Liver (tissue), 10 donors: ENCODE measurements at places on chromosomes 5 and 9. TPM values are rescaled to one million over a fixed set of nuclear protein-coding genes. Genes with fewer than 3 reads are reported as not detected.

- no peak overlapping the region for H3K27ac ChIP-seq
- peaks cover 37% of the 10 kb centered on the region for H3K27me3 ChIP-seq
- no peak for DNase-seq
- H3K36me3 ChIP-seq, result no peaks in the 10 kb centered on the region
These were observed 1.4 kb downstream of the BARX1 start for GRCh38 chr9:93953496-93954433.

NELFB gene
- total RNA-seq, result 19.7 TPM

DNA sequence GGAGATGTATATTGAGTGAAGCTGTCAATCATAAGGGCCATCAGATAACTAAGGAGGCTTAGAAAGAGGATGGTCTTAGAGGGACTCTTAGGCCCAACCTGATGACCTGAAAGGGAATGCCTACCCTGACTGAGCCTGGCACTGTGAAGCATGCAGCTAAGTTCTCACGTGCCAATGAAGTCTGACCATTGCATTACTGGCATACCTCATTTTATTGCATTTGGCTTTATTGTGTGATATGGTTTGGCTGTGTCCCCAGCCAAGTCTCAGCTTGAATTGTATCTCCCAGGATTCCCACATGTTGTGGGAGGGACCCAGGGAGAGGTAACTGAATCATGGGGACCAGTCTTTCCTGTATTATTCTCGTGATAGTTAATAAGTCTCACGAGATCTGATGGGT, 421.6 kb upstream of the SGCD start:
- no peaks in the 10 kb centered on the region for H3K27me3 ChIP-seq
- no peak for DNase-seq
- H3K4me1 ChIP-seq, result no peaks in the 10 kb centered on the region
- H3K36me3 ChIP-seq, result no peaks in the 10 kb centered on the region

DNA sequence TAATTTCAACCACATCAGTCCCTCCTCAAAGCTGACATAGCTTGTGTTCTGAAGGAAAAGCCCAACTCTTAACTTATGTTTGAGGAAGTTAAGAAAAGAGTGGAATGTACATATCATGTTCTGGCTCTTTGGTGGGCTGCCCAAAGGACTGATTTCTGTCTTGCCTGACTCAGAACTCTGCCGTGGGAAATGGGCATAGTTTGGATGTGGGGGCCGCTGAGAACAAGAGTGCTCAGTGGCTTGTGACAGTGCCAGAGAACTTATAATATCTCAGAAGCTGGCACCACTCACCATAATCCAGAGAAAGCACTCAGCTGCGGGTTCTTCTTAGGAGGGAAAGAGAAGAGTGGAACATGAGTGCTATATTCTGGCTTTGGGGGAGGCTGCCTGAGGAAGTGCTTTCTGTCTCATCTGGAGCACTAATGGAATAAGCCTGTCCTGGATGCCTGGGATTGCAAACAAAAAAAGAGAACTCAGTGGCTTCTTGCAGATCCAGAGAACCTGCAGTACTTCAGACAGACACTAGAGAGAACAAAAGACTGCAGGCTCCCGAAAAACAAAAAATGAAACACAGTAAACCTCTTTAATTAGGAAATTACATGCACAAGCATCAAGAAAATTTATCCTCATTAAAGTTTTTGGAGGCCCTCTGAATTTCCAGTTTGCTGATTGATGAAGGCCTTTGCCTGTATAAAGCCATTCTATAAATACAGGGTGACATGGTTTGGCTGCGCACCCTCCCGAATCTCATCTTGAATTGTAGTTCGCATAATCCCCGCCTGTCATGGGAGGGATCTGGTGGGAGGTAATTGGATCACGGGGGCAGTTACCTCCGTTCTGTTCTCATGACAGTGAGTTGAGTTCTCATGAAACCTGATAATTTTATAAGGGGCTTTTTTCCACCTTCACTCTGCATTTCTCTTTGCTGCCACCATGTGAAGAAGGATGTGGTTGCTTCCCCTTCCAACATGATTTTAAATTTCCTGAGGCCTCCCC, 207.0 kb downstream of the DMAC1 start:
- DNase-seq, result no peak
- no peaks in the 10 kb centered on the region for H3K36me3 ChIP-seq
- no peaks in the 10 kb centered on the region for H3K27me3 ChIP-seq
- H3K4me1 ChIP-seq, result no peaks in the 10 kb centered on the region
- H3K4me3 ChIP-seq, result no peak overlapping the region

DNA sequence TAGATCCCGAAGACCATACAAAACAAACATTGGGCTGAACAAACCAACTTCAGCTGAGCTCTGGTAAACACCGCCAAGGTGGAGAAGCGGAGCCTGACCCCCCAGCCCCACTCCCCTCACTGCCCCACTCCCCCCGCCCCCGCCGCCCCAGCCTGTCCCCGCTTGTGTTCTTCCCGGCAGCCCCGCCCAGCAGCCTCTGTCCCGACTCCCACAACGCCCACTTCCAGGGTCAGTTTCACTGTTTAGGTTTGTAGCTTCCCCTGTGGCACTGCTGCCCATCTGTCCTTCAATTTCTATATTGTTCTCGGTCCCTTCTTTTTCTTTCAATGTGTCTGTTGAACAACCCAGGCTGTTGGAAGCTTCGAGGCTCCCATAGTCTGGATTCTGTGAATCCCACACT, 112.0 kb upstream of the CACNA1B start:
- no peaks in the 10 kb centered on the region for H3K27me3 ChIP-seq
- no peak for DNase-seq
- no peaks in the 10 kb centered on the region for H3K4me1 ChIP-seq
- H3K27ac ChIP-seq, result no peak overlapping the region
- H3K4me3 ChIP-seq, result no peak overlapping the region
- peaks cover 48% of the 10 kb centered on the region for H3K36me3 ChIP-seq

SLC36A2 gene
- not detected for total RNA-seq

MSX2 gene
- 0.08 TPM for total RNA-seq

DNA sequence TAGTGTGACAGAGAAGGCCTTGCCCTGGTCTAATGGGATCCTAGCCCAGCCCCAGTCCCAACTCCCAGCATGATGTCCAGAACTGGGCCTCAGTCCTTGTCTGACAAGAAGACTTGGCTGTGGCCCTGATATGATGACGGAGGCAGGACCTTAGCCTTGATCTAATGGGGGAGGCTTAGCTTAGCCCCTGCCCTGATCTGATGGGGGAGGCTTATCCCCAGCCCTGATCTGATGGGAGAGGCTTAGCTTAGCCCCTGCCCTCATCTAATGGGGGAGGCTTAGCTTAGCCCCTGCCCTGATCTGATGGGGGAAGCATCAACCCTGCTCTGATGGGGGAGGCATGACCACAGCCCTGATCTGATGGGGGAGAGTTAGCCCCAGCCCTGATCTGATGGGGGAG, 3.7 kb downstream of the PKN3 start:
- H3K36me3 ChIP-seq, result no peaks in the 10 kb centered on the region
- H3K4me3 ChIP-seq, result no peak overlapping the region
- no peaks in the 10 kb centered on the region for H3K27me3 ChIP-seq

FCN2 gene
- total RNA-seq, result 23.6 TPM

DNA sequence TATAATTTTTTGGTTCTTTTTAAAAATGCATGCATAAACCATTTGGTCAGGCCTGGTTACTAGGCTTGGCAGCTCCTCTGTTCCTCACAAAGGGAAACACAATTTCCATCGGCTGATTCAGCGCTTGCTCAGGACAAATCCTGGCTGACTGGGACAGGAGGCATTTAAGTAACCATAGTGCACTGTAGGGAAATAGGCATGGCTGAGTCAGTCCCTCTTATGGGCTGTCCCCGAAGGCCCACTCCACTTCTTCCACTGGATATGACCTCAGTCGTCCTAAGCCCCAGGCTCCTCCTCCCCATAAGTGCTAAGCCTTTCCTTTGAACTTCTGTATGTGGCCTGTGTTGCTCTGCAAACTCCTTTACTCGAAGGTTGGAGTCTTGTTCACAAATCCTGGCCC, 71.2 kb upstream of the GLIS3 start:
- no peaks in the 10 kb centered on the region for H3K36me3 ChIP-seq
- DNase-seq, result no peak
- H3K27me3 ChIP-seq, result no peaks in the 10 kb centered on the region
- no peaks in the 10 kb centered on the region for H3K4me1 ChIP-seq

IL4 gene
- not detected for total RNA-seq

HDHD3 gene
- 61.2 TPM for total RNA-seq

- DNase-seq, result no peak
- no peaks in the 10 kb centered on the region for H3K27me3 ChIP-seq
- no peaks in the 10 kb centered on the region for H3K36me3 ChIP-seq
- H3K4me1 ChIP-seq, result no peaks in the 10 kb centered on the region
- no peak overlapping the region for H3K27ac ChIP-seq
These were observed 362.3 kb downstream of the FAM170A start for GRCh38 chr5:119991625-119992024.

- no peaks in the 10 kb centered on the region for H3K4me1 ChIP-seq
- no peak for DNase-seq
- H3K27ac ChIP-seq, result no peak overlapping the region
- no peaks in the 10 kb centered on the region for H3K36me3 ChIP-seq
- H3K4me3 ChIP-seq, result no peak overlapping the region
- no peaks in the 10 kb centered on the region for H3K27me3 ChIP-seq
These were observed 40.2 kb upstream of the TRIM32 start for GRCh38 chr9:116646661-116647514.

DNA sequence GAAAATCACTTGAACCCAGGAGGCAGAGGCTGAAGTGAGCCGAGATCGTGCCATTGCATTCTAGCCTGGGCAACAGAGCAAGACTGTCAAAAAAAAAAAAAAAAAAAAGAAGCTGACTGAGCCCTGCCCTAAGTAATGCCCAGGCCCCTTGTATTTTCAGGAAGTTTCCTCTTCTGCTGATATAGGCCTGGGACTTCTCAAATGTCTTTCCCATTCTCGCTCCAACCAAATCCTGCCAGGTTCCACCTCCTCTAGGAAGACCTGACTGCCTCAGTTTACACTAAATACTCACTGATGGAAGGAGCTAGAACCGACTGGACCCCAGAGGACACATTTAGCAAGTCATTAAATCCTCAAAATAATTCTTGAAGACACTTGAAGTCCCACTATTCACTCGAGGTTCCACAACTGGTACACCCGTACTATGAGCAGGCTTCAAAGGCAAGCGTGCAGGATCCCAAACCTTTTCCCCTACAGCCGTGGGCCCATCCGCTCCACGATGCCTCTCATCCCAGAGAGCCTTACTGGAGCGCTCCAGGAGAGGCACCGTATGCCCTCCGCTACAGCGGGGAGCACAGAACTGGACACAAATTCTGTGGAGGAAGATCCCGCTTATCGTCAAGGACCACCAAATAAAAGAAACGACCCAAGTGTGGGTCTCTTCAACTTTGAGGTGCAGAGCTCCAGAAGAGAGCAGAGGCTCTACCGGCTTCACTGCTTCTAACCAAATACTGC, 676 bp downstream of the NOL6 start:
- H3K36me3 ChIP-seq, result peaks cover 15% of the 10 kb centered on the region
- H3K4me3 ChIP-seq, result peak overlapping the region; percentile 77
- peak overlapping the region; percentile 18 for H3K27ac ChIP-seq
- H3K27me3 ChIP-seq, result no peaks in the 10 kb centered on the region

DNA sequence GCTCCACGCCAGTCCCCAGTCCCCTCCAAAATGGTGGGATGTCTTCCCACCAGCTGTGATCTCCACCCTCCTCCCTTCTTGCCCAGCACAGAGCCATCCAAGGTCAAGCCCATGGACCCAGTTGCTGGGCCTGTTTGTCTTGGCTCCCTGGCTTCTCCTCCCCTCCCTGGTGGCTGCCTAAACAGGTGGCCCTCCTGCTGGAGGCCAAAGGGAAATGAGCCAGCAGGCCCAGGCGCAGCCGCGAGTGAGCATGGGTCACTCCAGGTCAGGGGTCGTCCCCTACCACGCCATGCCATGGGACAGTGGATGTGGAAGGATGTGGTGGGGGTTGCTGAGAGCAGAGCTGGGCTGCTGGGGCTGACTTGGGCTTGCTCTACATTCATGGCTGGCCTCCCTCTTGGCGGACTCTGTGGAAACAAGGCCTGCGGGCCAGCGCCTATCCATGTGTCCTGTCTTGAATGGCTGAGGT, 33.6 kb downstream of the COL15A1 start:
- DNase-seq, result no peak
- no peaks in the 10 kb centered on the region for H3K27me3 ChIP-seq
- peaks cover 6% of the 10 kb centered on the region for H3K4me1 ChIP-seq
- H3K4me3 ChIP-seq, result no peak overlapping the region
- no peak overlapping the region for H3K27ac ChIP-seq
- no peaks in the 10 kb centered on the region for H3K36me3 ChIP-seq

GRCh38 chr5:120734033-120734432, 269.9 kb downstream of the PRR16 start:
- no peaks in the 10 kb centered on the region for H3K36me3 ChIP-seq
- DNase-seq, result no peak
- no peaks in the 10 kb centered on the region for H3K4me1 ChIP-seq
- H3K27me3 ChIP-seq, result no peaks in the 10 kb centered on the region
- H3K4me3 ChIP-seq, result no peak overlapping the region
- H3K27ac ChIP-seq, result no peak overlapping the region

GRCh38 chr9:98600631-98601030, 108.1 kb downstream of the GABBR2 start:
- no peak overlapping the region for H3K4me3 ChIP-seq
- no peak overlapping the region for H3K27ac ChIP-seq
- no peaks in the 10 kb centered on the region for H3K36me3 ChIP-seq
- no peaks in the 10 kb centered on the region for H3K27me3 ChIP-seq
- no peak for DNase-seq

GRCh38 chr5:22293147-22293546, 560.0 kb downstream of the CDH12 start:
- DNase-seq, result no peak
- no peak overlapping the region for H3K4me3 ChIP-seq
- H3K36me3 ChIP-seq, result no peaks in the 10 kb centered on the region
- no peaks in the 10 kb centered on the region for H3K4me1 ChIP-seq
- H3K27ac ChIP-seq, result no peak overlapping the region

DNA sequence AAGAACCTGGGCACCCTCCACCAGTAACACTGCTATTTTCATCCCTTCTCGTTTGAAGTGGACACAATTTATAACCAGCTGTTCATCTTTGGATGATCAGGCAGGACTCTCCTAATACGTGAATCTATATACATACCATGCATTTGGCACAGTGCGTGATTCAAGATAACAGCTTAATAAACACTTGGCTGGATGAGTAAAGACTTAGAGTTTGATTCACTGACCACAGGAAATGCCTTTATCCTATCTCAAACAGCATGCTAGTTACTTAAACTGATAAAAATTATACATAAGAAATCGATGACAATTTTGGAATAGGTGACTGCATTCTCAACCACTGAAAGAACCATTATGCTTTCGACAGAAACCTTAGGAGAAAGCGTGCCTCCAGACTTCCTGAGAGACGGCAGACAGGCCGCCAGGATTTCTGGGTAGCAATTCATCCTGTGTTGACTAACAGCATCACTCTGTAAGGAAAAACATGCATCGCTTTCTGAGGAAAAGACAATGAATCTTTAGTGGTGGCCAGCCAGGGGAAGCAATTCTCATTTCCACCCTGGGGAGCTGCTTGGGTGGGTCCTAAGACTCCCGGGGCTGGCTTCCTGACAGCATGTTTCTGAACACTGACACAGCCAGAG, 9.7 kb downstream of the MRPL36 start:
- no peaks in the 10 kb centered on the region for H3K4me1 ChIP-seq
- no peak overlapping the region for H3K4me3 ChIP-seq
- H3K36me3 ChIP-seq, result no peaks in the 10 kb centered on the region
- no peak for DNase-seq
- no peak overlapping the region for H3K27ac ChIP-seq
